ENCODE measurements at places on chromosomes 6 and 20. TPM values are rescaled to one million over a fixed set of nuclear protein-coding genes. Genes with fewer than 3 reads are reported as not detected.

Gene SMLR1
- not detected for total RNA-seq

Gene MATN4
- total RNA-seq = 0.19 TPM

GRCh38 chr6:11126876-11127275 is 15.4 kb upstream of the ERVFRD-1 start:
- peaks cover 11% of the 10 kb centered on the region for H3K4me1 ChIP-seq
- peak; percentile 52 for DNase-seq
- no peak overlapping the region for H3K27ac ChIP-seq
- no peaks in the 10 kb centered on the region for H3K27me3 ChIP-seq
- no peak overlapping the region for H3K4me3 ChIP-seq
- no peaks in the 10 kb centered on the region for H3K36me3 ChIP-seq

DNA sequence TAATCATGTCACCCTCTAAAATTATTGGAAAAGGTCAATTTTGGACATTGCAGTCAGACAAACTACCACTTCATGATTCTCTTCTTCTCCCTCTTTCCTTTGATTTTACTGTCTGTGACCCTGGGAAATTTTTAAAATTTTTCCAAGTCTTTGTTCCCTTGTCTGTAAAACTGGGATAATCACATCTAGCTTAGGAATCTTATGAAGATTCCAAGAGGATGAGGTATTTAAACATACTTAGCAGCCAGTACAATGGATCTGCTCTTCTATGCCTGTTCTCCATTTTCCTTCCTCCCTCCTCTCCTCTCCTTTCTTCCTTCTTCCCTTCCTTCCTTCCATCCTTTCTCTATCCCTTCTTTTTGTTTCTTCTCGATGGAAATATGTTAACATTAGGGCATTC is 651.6 kb upstream of the MARCKS start:
- no peak overlapping the region for H3K27ac ChIP-seq
- H3K27me3 ChIP-seq = no peaks in the 10 kb centered on the region
- no peak for DNase-seq
- H3K4me3 ChIP-seq = no peak overlapping the region

- peak overlapping the region; percentile 54 for H3K4me3 ChIP-seq
- no peaks in the 10 kb centered on the region for H3K27me3 ChIP-seq
- H3K27ac ChIP-seq = peak overlapping the region; percentile 18
- H3K4me1 ChIP-seq = peaks cover 12% of the 10 kb centered on the region
- no peak for DNase-seq
Measured at GRCh38 chr6:148700047-148700715, 46.6 kb upstream of the UST start.

Gene THBS2
- 260 TPM for total RNA-seq

GRCh38 chr6:156533872-156534524 is 243.2 kb upstream of the ARID1B start:
- no peaks in the 10 kb centered on the region for H3K27me3 ChIP-seq
- H3K4me1 ChIP-seq = no peaks in the 10 kb centered on the region
- no peak for DNase-seq
- H3K27ac ChIP-seq = no peak overlapping the region
- no peaks in the 10 kb centered on the region for H3K36me3 ChIP-seq

Gene ADGRF5
- 0.54 TPM for total RNA-seq

DNA sequence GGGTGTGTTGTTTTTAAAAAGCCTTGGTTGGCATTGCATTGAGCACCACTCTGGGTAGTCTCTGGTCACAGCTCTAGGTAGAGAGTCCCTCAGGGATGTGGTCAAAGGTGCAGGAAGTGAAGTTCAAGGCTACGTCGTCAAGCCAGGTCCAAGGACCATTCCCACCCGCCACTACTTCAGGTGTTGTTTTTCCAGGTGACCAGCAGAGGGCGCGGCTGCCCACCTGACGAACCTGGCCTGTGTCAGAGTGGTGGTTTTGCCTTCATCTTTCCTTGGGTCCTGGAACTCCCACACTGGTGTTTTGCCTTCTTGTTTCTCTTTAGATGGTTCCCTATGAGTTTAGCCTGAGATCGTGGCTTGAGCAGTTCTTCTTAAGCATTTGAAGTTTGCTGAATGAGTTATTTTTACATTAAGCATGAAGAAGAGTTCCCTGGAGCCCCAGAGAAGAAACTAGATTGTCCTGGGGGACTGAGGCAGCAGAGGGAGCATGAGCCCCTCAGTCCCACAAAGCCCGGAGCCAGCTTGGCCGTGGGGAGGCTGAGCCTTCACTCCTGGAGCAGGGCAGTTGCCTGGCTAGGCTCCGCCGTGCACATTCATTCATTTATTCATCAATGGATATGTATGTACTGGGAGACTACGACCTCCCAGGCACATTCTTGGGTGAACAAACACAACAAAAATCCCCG is 5.6 kb upstream of the PHACTR3 start:
- H3K4me1 ChIP-seq = no peaks in the 10 kb centered on the region
- H3K4me3 ChIP-seq = no peak overlapping the region
- no peaks in the 10 kb centered on the region for H3K27me3 ChIP-seq
- no peaks in the 10 kb centered on the region for H3K36me3 ChIP-seq
- no peak overlapping the region for H3K27ac ChIP-seq

- peak overlapping the region; percentile 76 for H3K27ac ChIP-seq
- H3K4me1 ChIP-seq = peaks cover 21% of the 10 kb centered on the region
- peak; percentile 94 for DNase-seq
- no peak overlapping the region for H3K4me3 ChIP-seq
- H3K36me3 ChIP-seq = peaks cover 8% of the 10 kb centered on the region
- no peaks in the 10 kb centered on the region for H3K27me3 ChIP-seq
Measured at GRCh38 chr6:100504786-100505737, 40.3 kb upstream of the SIM1 start.

- DNase-seq = peak; percentile 65
- no peaks in the 10 kb centered on the region for H3K27me3 ChIP-seq
- no peaks in the 10 kb centered on the region for H3K36me3 ChIP-seq
- peak overlapping the region; percentile 60 for H3K4me3 ChIP-seq
- no peak overlapping the region for H3K27ac ChIP-seq
Measured at GRCh38 chr6:27605401-27606342, 132.8 kb upstream of the ZNF184 start.

DNA sequence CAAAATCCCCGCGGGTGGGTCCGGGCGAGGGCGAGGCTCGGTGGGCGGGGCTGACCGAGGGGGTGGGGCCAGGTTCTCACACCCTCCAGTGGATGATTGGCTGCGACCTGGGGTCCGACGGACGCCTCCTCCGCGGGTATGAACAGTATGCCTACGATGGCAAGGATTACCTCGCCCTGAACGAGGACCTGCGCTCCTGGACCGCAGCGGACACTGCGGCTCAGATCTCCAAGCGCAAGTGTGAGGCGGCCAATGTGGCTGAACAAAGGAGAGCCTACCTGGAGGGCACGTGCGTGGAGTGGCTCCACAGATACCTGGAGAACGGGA is 809 bp downstream of the HLA-G start:
- H3K27ac ChIP-seq = no peak overlapping the region
- H3K4me3 ChIP-seq = no peak overlapping the region
- no peak for DNase-seq
- no peaks in the 10 kb centered on the region for H3K36me3 ChIP-seq
- H3K4me1 ChIP-seq = no peaks in the 10 kb centered on the region

DNA sequence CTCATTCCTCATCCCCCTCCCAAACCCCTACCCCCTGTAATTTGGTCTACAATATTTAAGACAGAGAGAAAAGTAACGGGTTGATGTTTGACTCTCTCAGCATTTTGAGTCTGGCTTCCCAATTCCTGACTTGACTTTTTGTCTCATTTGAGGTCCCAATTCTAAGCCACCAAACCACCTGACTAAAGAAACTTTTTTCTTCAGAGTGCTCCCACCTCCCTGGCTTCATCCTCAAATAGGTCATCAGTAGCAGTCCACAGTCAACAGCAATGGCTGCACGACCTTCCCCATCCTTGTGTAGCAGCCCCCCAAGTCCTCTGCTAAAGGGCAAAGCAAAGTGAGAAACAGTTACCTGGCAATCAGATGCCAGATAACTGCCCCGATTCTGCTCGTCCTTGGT is 1.8 kb downstream of the PLEKHG1 start:
- no peaks in the 10 kb centered on the region for H3K4me1 ChIP-seq
- H3K27ac ChIP-seq = no peak overlapping the region

Gene ELOVL2
- total RNA-seq = 4.6 TPM

Gene DNPH1
- total RNA-seq = 15.1 TPM
